ENCODE measurements at places on chromosomes 13 and 19.

GRCh38 chr19:35066691-35067563 is 25.4 kb downstream of the HPN start:
- H3K36me3 ChIP-seq, result no peaks in the 10 kb centered on the region
- no peak overlapping the region for H3K27ac ChIP-seq
- no peak overlapping the region for H3K4me3 ChIP-seq
- peaks cover 51% of the 10 kb centered on the region for H3K27me3 ChIP-seq
- no peaks in the 10 kb centered on the region for H3K4me1 ChIP-seq
- peak; percentile 80 for DNase-seq

DNA sequence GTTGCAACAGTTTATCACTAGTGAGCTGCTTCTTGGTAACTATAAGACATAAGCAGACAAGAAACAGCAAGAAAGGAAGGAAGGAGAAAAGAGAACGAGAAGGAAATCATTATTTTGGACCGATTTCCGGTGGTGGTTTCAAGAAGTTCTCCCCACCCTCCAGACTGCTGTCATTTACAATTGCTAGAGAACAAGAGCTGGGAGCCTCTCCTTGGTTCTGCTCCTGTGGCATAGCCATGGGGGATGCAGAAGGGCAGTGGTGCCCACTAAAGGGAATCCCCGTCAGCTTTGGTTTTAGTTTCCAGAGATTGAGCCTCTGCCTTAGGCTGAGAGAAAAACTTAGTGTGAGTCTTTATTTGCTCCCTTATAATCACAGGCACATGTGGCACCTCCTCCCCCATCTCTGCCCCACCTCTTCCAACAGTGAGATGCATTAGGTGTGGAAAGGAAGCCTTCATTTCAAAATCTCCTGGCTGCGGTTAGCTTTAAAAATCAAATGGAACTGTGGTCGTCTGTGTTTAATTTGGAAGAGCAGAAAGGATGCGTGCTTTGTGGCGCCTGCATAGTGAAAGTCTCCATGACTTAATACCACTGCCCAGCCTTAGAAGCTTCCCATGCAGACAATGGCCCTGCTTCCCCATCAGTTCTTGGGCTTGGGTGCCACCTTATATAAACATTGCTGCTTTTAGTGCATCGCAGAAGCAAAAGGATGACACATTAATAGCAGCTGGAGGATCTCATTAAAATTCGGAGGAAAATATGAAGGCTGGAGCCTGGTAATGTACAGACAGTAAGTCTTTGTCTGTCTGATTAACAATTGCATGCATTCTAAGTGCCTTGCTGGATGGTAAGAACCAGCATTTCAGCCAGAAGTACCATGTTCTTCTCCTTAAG is 25.0 kb downstream of the LRCH1 start:
- DNase-seq, result no peak
- H3K4me1 ChIP-seq, result no peaks in the 10 kb centered on the region
- H3K4me3 ChIP-seq, result no peak overlapping the region
- H3K36me3 ChIP-seq, result no peaks in the 10 kb centered on the region

DNA sequence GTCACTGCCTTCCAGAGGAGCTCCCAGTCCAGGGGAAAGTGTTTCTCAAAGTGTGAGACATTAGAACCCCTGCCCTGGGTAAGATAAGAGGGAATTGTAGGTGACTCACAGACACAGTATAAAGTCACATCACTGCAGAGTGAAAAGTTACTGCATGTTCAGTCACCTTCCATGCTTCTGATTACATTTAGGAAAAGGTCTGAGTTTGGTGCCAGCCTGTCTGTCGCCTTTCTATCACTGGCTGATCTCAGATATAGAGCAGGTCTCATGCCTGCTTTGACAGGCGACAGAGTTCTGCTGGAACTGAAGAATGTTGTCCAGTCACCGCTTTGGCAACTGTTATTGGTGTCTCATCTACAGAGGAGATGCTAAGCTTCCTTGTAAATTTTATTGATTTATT is 1078.6 kb downstream of the UQCRFS1 start:
- no peak for DNase-seq
- H3K36me3 ChIP-seq, result no peaks in the 10 kb centered on the region
- no peak overlapping the region for H3K27ac ChIP-seq
- H3K27me3 ChIP-seq, result no peaks in the 10 kb centered on the region
- no peak overlapping the region for H3K4me3 ChIP-seq
- H3K4me1 ChIP-seq, result no peaks in the 10 kb centered on the region

DNA sequence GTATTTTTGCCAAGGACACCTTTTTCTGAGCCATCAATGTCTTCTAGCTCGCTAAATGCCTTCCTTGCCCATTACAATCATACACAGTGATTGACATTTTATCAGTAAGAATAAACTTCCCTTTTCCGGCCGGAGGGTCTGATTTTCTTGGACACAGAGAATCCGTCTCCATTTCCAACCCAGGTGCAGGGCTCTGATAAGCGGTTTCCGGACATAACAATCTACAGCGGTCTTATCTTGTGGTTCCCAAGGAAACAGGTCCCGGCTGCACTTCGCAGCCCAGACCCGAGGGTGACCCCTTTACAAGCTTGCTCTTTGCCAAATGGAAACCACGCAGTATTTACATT is 5.1 kb upstream of the ZNF77 start:
- H3K4me3 ChIP-seq, result peak overlapping the region; percentile 62
- DNase-seq, result no peak
- no peaks in the 10 kb centered on the region for H3K36me3 ChIP-seq
- H3K4me1 ChIP-seq, result 0 out of 2 replicates have a peak, but pooled peaks cover 2% of the 10 kb centered on the region
- H3K27ac ChIP-seq, result no peak overlapping the region

GRCh38 chr13:92179223-92179622 is 780.8 kb downstream of the GPC5 start:
- H3K4me3 ChIP-seq, result no peak overlapping the region
- H3K4me1 ChIP-seq, result no peaks in the 10 kb centered on the region
- H3K27me3 ChIP-seq, result no peaks in the 10 kb centered on the region
- H3K36me3 ChIP-seq, result no peaks in the 10 kb centered on the region
- DNase-seq, result no peak

- H3K4me1 ChIP-seq, result peaks cover 10% of the 10 kb centered on the region
- H3K27ac ChIP-seq, result no peak overlapping the region
- no peaks in the 10 kb centered on the region for H3K36me3 ChIP-seq
- no peak for DNase-seq
Observed at GRCh38 chr13:77028202-77028601, 1.2 kb upstream of the FBXL3 start.

- no peaks in the 10 kb centered on the region for H3K4me1 ChIP-seq
- no peak overlapping the region for H3K27ac ChIP-seq
- H3K36me3 ChIP-seq, result no peaks in the 10 kb centered on the region
- no peaks in the 10 kb centered on the region for H3K27me3 ChIP-seq
- DNase-seq, result no peak
Observed at GRCh38 chr19:37251308-37252229, 33.6 kb downstream of the ZNF383 start.

- DNase-seq, result peak; percentile 17
- H3K27me3 ChIP-seq, result no peaks in the 10 kb centered on the region
- 0 out of 2 replicates have a peak, but pooled peaks cover 7% of the 10 kb centered on the region for H3K4me1 ChIP-seq
- no peak overlapping the region for H3K4me3 ChIP-seq
- H3K27ac ChIP-seq, result no peak overlapping the region
Observed at GRCh38 chr13:43094901-43095300, 71.5 kb downstream of the DNAJC15 start.

DNA sequence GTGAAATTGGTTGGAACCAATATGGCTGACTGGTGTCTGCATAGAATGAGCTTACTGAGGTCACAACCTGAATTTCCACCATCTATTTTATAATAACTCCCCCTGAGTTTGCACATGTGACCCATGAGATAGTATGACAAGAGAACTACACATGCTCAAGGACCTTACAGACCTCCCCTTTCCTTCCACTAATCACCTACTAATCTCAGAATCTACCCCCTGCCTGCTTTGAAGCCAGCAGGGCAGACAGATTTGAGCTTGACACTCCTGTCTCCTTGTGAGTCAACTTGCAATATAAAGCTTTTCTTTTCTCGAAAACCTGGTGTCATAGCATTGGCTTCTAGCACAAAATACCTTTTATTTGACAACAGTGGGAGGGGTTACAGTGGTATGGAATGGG is 248.4 kb downstream of the RFC3 start:
- DNase-seq, result no peak
- H3K36me3 ChIP-seq, result no peaks in the 10 kb centered on the region
- no peak overlapping the region for H3K27ac ChIP-seq
- H3K4me1 ChIP-seq, result no peaks in the 10 kb centered on the region
- H3K4me3 ChIP-seq, result no peak overlapping the region

GRCh38 chr13:42968906-42969305 is 23.1 kb downstream of the EPSTI1 start:
- no peaks in the 10 kb centered on the region for H3K27me3 ChIP-seq
- H3K4me1 ChIP-seq, result no peaks in the 10 kb centered on the region
- no peak for DNase-seq
- no peak overlapping the region for H3K4me3 ChIP-seq

- DNase-seq, result no peak
- no peaks in the 10 kb centered on the region for H3K27me3 ChIP-seq
- H3K36me3 ChIP-seq, result no peaks in the 10 kb centered on the region
Observed at GRCh38 chr13:93180356-93180969, 46.1 kb upstream of the GPC6 start.

DNA sequence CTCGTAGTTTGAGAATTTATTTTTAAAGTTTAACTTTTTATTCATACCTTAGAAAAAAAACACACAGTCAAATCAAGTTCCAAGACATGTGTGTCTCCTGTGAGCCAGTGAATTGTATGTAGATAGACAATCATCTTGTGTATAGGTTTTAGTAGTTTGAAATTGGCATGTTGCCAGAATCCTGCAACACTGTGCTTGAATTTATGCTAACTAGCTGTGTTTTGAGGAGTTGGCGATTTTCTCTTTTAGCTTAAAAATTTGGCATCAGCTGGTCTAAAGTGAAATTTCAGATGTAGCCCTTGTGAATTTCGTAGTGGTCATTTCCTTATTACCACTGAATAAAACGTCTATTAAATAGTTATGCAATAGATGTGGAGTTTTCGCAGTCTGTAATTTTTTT is 213.2 kb downstream of the ATP8A2 start:
- no peaks in the 10 kb centered on the region for H3K27me3 ChIP-seq
- H3K4me3 ChIP-seq, result no peak overlapping the region
- H3K27ac ChIP-seq, result no peak overlapping the region
